ENCODE measurements at places on chromosomes 5 and 9.
A peak's percentile ranks its signal among the peaks of the same experiment; 100 is the strongest.

- DNase-seq = no peak
These were observed 88.9 kb downstream of the CDK5RAP2 start for GRCh38 chr9:120490888-120491595.

GRCh38 chr5:168365581-168366081 lies 74.2 kb downstream of the WWC1 start:
- DNase-seq = no peak

GRCh38 chr5:139228201-139228803 lies 30.1 kb upstream of the SIL1 start:
- no peak for DNase-seq

DNA sequence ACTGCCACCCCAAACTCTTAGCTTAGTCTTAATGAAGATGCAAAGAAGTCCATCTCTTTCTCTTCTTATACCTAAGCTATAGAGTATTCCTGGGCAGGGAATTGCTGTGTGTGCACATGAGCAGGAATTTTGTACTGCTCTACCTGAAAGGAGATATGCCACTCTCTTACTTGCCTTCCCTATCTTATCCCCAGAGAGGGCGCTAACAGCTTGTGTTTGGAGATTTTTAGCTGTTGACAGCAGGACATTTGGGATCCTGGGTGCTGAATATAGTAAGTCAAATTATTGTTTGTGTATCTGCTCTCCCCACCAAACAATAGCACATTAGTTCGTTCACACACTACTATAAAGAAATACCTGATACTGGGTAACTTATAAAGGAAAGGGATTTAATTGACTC lies 159.5 kb downstream of the GABRG2 start:
- no peak for DNase-seq

- no peak for DNase-seq
These were observed 62.5 kb downstream of the HSPA4 start for GRCh38 chr5:133114166-133114932.

DNA sequence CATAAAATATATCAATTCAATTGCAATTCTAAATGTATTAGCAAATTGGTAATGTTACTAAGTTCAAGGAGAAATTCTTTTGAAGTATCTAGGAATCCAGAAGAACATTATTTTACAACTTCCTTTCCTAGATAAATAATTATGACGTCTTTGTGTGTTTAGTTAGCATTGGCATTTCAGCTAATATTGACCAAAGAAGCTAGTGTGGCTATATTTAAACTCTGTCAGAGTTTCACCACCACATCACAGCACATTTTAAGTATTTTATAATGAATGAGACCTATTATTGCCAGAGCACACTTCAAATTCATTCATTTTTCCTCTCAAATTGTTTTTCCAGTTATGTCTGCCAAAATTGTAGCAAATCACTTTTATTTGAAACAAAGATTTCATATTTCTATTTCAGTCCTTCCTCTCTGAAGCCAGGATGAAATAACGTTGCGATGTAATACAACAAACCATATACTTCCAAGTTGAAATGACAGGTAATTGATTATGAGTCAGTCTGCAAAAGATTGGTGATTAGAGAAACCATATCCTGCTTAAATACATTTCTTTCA lies 18.9 kb downstream of the PLK2 start:
- DNase-seq = no peak

DNA sequence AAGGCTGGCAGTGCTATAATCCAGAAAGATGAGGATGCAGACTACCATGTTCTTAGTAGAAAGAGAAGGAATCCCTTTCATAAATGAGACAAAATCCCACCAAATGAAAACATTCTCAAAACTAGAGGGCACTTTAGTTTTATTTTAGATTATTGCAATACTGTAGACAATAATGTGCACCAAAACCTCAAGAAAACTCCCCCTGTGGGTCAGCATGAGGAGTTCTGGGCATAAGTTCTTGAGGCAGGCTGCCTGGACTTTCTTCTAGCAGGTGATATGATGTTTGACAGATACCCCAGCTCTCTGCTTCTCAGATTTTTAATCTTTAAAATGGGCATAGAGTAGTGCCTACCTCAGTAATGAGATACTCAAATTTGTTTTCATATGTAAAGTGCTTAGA lies 196.3 kb upstream of the CTNND2 start:
- DNase-seq = no peak

GRCh38 chr5:129461711-129462332 lies 1.7 kb downstream of the ADAMTS19 start:
- DNase-seq = no peak

- DNase-seq = no peak
These were observed 8.0 kb downstream of the PDCD1LG2 start for GRCh38 chr9:5518171-5518936.

GRCh38 chr5:14102666-14103065 lies 40.5 kb upstream of the TRIO start:
- no peak for DNase-seq

GRCh38 chr5:2614571-2614970 lies 136.9 kb downstream of the IRX2 start:
- DNase-seq = no peak

GRCh38 chr9:522190-522589 lies 307.5 kb downstream of the DOCK8 start:
- DNase-seq = no peak

DNA sequence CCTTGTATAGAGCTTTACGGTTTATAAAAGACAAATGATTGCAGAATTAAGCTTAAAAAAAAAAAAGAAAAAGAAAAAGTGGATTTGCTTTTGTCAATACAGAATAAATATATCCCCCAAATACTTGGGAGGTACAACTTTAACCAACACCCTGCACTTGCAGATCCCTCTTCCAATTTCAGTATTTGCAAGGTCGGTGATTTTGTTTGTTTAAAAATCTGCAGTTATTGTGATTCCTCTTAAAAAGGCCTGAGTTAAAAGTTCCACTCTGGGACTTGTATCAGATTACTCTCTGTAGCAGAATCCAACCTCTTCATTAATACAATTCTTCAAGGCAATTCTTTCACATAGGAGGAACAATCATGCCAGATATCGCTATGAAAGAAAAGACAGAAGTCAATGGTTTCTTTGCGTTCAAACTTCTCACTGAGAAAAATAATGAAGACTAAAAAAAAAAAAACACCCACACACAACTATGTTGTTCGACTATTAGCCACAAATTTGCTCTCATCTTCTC lies 400.9 kb downstream of the EBF1 start:
- DNase-seq = no peak

DNA sequence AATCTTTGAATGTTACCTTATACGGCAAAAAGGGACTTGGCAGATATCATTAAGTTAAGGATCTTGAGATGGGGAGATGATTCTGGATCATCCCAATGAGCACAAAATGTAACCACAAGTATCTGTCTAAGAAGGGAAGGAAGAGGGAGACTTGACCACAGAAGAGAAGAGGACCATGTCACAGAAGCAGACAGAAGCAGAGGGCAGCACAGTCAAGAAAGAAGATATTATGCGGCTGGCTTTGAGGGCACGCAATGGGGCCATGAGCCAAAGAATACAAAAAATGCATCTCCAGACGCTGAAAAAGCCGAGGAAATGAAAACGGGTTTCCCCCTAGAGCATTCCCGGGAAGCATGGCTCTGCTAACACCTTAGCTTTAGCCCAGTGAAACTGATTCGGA lies 225.3 kb downstream of the NR2F1-AS1 start:
- DNase-seq = no peak

DNA sequence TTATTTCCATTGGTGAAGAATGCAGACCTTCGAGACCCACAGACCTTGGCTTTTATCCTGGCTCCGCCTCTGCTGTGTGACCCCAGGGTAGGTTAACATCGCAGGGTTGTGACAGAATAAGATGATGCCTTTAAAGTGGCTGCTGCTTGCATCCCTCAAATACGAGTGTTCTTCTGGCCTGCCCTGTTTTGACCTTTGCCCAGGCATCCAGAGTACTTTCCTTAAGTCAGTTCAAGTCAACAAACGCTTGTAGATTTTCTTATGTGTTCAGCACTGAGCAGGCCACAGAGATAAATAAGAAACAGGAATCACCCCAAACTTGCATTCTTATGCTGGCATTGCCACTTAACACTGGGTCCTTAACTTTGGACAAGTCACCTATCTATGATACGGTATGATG lies 50.2 kb downstream of the GPR21 start:
- no peak for DNase-seq

DNA sequence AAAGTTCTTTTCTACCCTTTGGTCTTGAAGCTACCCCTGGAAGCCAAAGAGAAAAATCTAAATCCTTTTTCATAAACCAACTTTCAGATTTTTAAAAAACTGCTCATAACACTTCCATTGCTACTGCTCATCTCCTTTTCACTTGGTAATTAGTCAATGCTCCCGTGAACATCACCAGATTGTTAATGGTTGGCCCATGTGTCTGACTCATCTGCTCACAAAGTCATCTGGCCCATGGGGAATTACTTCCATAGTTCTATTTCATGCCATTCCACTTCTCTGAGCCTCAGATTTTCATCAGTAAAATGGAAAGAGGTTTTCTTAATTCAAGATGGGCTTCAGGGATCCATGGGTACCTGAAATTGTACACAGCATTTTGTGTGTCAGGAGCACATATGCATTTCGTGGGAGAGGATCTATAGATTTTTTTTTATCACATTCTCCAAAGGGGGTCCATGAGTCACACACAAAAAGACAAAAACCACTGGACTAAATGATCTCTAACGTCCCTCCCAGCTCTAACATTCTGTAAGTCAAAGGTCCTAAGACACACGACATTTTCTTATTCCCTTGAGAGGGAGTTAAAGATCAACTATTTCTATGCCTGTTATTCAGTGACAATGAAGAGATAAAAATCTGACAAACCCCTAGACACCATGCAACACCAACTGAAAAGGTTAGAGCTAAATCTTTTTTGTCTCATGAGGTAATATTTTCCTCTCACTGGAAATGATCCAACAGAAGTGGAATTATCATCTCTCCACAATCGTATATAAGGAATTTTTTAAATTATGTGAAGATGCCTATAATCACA lies 75.4 kb downstream of the TEX10 start:
- no peak for DNase-seq

DNA sequence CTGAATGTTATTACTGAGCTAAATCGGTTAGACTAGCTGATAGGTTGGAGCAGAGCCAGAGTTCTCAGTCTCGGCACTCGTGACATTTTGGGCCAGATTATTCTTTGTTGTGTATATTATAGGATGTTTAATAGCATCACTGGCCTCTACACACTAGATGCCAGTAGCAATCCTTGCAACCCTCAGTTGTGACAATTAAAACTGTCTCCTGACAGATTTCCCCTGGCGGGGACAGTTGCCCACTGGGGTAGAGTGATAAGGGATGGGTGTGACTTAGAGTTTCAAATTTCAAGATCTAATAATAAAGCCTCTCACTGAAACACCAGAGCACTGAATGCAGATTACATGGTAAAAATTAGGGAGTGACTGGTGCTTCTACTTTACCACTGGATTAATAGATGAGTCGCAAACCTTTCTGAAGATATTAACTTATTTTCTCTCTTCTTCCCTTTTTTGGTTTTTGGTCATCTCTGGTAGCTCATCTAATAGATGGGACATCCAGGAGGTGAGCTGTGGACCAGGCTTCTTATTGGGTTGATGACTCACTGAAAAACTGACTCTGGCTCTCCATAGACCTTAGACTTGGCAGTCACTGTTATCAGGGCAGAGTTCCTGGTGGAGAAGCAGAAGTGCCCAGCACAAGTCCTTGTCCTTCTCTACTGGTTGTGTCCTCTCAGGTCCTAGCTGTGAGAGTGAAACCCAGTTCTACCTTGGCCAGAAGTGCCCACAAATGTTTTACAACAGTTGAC lies 150.3 kb downstream of the UNC13B start:
- no peak for DNase-seq

DNA sequence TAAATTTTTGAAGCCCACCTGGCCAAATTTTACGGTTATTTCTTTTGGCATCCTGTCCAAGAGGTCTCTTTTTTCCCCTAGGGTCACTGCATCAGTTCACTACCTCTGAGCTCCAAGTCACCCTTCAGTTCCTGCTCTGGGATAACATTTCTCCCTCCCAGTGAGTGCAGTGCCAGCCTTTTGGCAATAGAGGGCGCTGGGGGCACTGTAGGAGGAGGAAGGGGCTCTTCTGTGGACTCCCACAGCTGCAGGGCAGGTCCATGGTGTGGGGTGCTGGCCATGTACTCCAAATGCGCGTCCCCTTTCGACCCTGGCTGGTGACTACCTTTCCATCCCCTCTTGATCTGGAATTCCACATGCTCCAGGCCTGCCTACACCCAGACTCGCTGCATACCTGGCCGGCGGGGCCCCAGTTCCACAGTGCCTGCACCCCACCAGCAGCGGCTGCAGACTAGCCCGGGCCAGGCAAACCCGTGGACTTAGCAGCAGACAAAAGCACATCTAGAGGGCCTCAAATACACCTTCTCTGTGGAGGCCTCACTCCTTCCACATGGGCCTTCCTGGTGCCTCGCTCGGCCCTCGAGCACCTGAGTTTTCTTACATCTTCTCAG lies 20.3 kb upstream of the NINJ1 start:
- no peak for DNase-seq

DNA sequence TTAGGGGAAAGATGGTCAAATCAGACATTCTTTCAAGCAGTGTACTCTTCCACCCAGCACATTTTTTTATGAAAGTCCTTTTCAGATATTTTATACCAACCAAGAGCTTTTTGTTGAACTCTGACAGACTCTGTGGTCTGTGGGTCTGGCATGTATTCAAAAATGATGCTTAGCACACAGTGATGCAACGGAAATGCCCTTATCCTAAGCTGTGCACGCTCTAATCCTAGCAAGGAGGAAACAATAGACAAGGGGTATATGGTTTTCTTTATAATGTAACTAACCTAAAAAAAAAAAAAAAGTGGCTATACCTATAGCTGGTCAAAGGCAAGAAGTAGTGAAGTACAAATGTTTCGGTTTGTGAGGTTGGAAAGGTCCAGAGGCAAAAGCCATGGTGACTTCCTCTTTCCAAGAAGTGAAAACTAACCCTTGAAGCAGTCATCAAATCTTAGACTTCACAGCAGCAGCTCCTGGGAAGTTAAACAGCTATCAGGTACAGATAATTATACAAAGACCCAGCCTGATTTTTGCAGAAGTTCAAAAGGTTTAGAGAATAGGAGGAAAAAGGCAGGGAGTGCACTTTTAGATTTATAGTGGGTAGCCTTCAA lies 82.5 kb downstream of the SEMA6A start:
- no peak for DNase-seq

- no peak for DNase-seq
These were observed 175.3 kb upstream of the ZNF608 start for GRCh38 chr5:124921694-124922093.

DNA sequence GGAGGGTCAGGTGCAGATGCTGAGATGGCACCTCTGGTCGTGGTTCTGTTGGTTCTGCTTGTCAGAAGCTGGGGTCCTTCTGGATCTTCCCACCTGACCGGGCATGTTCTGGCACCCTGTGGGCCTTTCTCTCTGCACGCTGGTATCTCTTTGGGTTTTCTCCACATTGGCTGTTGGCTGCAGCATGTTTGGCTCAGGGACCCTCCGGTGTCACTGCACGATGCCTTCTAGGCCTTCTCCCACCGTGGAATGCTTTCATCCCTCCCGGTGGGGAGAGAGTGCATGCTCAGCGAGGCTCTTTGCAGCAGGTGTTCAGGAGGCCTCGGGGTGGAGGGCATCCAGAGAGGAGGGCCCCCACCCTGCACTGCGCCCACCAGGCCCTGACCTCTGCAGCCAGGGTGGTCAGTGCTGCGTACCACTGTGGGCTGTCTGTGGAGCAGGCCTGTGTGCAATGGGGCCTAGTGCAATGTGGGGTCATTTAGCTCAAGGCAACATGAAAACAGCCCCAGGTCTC lies 119.4 kb downstream of the WNK2 start:
- DNase-seq = peak; percentile 6
